ENCODE measurements at places on chromosomes 2 and 18.

GRCh38 chr2:129908721-129909373 lies 70.6 kb upstream of the RAB6C start:
- no peak for DNase-seq

- DNase-seq: no peak
These were observed 111.3 kb upstream of the NDUFV2 start for GRCh38 chr18:8991155-8991554.

DNA sequence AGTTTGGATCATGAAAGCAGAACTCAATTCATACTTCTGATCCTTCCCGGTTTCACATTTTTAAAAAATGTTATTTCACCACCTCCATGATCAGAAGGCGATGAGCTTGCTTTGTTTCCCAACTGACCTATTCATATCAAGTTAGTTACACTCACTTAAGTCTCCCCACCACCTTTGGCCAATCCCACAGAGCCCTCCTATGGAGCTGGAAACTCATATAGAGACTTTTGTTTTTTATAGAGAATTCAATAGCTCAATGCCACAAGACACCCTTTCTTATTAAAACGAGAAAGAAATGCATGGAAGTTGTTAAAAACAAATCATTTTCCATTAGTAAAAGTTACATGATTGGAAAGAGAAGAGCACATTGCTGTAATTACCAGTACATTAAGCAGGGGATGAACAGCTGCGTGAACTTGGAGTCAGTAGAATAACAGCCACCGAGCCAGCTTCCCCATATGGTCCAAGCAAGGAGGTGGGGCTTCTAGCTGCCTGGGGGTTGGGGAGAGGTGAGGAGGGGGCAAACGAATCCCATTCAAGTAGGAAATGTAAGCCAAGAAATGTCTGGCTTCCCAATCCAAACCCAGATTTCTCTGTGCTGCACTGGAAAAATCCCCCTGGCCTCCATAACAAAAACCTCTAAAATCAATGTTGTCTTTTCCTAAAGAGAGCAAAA lies 614.5 kb downstream of the IRS1 start:
- DNase-seq: no peak

DNA sequence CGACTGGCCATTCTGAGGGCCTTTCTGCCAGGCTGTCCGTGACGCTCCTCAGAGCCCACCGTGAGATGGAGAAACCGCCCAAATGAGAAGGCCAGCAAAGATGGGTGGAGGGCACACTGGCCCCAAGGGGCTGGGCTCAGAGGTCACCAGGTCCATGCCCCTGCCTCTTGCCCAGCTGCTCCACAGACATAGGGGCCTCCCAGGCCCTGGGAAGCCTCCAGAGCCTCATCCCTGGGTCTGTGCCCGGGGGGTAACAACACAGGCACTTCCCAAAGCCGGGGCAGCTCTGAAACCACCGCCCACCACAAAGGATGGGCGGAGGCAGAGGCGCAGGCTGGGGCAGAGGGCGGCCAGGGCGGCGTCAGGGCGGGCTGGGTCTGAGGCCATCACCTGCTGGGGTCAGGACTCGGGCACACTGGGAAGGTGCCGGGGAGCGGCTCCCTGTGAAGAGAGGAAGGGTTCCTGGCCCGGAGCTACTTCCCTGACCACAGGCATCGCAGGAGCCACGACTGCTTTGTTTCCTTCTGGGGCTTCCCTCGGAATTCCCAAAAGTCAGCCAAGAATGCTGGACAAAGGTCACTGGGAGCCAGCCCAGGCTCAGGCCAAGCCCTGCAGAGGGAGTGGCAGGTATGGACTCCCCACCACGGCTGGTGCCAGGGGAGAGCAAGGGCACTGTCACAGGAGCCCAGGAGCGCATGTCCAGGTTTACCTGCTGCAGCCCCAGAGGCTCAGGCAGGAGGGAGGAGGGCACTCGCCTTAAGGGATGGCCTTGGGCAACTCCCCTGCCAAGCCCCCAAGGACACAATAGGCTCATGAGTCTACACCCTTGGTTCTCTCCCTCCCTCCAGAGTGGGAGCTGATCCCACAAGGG lies 9.4 kb downstream of the CYP26B1 start:
- no peak for DNase-seq

GRCh38 chr2:114784890-114785583 lies 342.6 kb downstream of the DPP10 start:
- no peak for DNase-seq

DNA sequence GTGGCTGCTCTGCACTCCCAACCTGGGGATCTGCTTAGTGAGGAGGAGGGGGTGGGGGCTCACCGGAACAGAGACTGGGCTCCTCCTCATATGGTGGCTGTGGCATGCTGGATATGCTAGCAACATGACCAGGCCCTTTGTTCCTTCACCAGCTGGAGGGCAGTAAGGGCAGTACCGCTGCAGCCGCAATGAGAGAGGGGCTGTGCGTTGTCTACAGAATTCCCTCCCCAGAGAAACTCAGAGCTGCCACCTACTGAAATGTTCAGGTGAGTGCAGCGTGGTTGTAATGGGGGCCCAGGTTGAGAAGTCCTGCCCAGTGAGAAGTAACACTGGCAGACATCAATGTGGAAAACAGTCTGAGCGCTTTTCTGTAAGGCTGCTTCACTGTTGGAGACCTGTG lies 1211.9 kb upstream of the NXPH2 start:
- no peak for DNase-seq

DNA sequence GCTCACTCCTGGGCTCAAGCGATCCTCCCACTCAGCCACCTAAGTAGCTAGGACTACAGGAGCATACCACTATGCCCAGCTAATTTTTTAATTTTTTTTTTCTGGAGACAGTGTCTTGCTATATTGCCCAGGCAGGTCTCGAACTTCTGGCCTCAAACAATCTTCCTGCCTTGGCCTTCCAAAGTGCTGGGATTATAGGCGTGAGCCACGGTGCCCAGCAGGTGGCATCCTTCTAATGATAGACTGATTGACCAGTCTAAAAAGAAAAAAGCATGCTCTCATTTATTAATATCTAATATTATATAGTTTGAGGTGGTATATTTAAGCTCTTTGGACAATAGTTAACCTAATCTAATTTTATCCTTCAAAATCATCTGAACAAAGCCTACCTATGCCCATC lies 198.6 kb downstream of the CAMKMT start:
- no peak for DNase-seq

- peak; percentile 26 for DNase-seq
These were observed 1.8 kb downstream of the RNF138 start for GRCh38 chr18:32093523-32093922.

GRCh38 chr2:40450796-40451430 lies 977 bp downstream of the SLC8A1 start:
- peak; percentile 79 for DNase-seq

DNA sequence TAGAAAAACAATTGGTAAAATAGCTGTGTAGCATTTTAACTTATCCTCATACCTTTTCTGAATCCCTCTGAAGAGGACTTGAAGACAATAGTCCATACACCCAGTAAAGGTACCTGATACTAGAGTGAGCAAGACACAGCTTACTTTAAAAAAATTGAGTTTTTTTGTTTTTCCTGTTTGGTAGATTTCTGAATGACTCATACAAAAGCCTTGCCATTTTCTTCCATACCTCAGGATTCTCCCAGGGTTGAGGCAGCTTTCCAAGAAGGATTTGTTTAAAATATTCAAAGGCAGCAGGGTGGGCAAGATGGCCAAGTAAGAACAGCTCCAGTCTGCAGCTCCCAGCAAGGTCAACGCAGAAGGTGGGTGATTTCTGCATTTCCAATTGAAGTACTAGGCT lies 551.0 kb upstream of the LRATD1 start:
- no peak for DNase-seq

DNA sequence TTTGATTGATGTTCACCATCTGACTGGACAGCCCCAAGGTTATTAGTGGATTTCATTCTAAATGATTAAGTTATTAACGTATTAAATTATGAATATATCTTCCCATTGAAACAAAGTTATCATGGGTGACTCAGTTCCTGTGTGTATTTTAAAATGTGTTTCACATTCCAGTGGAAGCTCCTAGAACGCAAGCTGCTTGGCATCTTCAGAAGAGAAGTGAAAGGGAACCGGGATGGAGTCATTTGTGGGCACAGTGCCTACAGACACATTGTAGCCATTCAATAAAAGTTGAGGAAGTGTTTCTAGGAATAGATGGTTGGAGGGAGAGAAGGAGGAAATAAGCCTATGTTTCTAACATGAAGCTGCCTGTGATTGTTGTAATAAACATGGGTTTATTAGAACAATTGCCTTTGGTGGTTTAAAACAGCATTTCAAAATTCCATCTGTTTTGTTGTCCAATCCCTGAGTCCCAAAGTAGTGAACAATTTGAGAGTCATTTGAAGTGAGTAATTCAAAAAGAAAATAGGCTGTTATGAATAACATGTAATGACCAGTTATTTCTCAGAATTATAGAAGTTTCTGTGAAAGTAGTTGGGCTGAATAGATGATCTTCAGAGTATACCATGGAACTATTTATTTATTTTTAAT lies 143.5 kb downstream of the PKP4 start:
- DNase-seq: no peak

GRCh38 chr18:11991021-11991795 lies 9.9 kb downstream of the IMPA2 start:
- DNase-seq: no peak

DNA sequence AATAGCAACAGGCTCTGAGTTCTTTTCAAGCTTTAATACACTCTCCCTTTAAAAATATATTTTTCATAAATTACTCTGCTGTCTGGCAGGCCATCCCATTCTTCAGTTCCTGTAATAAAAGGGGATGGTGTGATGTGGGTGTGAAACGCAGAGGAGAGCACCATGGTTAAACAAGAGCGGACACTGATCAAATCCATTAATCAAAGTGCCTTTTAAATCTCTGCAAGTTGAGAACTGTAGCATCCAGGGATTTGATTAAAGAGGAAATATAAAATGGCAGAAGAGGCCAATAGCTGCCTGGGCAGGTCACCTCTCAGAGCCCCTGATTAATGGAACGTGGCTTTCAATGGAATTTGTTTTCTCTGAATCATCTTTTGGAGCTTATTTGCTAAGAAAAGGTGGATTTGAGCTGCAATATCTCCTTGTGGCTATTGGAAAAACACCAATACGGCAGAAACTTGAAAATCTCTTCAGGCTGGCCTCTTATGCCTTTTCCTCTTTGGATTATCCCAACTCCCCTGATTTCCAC lies 96.9 kb downstream of the ACTR3 start:
- DNase-seq: no peak

DNA sequence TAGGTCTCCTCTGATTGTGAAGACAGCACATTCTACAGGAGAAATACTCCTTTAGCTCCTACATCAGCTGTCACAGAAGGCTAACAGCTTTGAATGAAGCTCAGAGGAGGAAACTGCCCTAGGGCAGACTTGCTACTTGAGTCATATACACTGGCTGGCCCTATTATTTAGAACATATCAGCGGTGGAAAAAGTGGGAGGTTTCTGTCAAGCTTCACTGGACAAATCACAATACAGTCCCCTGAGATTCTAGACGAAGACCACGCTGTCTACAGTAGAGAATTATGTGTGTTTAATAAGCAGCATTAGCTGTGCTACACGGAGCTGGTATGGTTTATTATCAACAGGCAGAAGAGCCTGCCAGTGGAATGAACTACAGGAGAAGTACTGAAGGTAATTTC lies 230.9 kb upstream of the FSIP2 start:
- no peak for DNase-seq

DNA sequence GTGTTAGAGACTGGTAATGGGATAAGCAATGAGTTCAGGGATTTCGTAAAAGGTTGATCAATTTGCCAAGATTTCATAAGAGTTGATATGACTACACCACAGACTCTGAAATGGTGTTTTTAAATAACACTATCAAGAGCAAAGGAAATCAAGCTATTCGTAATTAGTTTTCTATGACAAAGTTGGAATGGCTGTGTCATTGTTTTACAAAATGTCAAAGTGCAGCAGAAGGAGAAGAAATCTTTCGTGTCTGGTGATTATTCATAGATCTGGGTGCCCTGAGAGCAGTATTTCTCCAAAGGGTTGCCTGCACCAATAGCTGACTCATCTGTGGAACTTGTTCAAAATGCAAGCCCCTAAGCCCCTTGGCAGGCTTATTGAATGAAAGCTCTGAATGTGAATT lies 70.1 kb downstream of the NABP1 start:
- no peak for DNase-seq

DNA sequence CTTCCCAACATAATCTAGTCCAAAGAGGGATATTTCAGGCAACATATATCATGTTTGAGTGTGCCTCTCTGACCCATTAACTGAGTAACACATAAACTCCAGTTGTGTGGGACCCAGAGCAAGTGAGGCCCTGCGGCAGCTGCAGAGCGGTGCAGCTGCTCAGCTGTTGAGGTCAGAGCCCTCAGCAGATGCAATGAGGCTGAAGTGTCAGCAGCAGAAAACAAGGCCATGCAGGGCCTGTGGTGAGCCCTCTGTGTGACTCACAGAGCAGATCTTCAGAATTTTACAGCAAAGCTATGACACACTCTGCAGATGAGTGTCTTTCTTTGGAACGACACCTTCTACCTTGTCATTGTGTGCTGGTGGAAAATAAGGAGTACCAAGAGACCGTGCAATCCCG lies 168.5 kb downstream of the CBLN2 start:
- no peak for DNase-seq

GRCh38 chr2:23037596-23037995 lies 347.4 kb upstream of the KLHL29 start:
- DNase-seq: no peak

GRCh38 chr18:43847164-43848091 lies 570.1 kb upstream of the SYT4 start:
- no peak for DNase-seq

DNA sequence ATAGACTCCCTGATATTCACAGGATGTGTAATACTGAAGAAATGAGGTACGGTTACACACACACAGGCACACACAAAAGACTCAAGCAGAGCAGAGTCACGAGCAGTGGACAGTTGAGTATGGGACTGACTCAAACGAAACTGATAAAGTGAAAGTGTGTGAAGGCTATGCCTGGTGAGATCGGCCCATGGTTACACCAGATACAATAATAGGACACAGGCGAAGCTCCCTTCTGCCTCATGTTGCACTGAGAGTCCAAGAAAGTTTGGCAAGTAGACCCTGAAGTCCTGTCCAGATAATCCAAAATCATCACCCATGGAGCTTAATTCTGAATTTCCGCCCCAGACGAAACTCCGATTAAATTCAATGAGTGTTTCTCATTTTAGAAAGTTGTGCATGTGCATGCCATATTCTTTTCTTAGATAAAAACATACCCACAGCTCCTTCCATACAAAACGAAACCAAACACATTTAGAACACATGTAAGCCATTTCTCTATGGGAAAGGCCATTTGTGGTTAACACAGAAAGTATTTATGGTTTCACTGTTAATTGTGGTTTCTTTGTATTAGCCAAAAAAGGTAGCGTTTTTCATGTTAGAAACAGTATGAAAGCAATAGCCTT lies 567.6 kb downstream of the PLCL1 start:
- no peak for DNase-seq
